ENCODE measurements at places on chromosomes 3 and 15.

GRCh38 chr15:46265664-46266347, 631.0 kb downstream of the SQOR start:
- DNase-seq: no peak

GRCh38 chr3:178406206-178406605, 130.0 kb upstream of the KCNMB2 start:
- no peak for DNase-seq

DNA sequence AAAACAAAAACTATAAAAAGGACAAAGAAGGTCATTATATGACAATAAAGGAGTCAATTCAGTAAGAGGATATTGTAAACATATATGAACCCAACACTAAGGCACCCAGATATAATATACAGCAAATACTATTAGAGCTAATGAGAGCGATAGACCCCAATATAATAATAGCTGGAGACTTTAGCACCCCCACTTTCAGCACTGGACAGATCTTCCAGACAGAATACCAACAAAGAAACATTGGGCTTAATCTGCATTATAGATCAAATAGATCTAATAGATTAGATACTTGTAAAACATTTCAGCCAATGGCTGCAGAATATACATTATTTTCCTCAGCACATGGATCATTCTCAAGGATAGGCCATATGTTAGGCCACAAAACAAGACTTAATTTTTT, 53.4 kb downstream of the NUDT16 start:
- no peak for DNase-seq

- DNase-seq: peak; percentile 75
Observed at GRCh38 chr3:161914703-161915417, 418.3 kb downstream of the OTOL1 start.

DNA sequence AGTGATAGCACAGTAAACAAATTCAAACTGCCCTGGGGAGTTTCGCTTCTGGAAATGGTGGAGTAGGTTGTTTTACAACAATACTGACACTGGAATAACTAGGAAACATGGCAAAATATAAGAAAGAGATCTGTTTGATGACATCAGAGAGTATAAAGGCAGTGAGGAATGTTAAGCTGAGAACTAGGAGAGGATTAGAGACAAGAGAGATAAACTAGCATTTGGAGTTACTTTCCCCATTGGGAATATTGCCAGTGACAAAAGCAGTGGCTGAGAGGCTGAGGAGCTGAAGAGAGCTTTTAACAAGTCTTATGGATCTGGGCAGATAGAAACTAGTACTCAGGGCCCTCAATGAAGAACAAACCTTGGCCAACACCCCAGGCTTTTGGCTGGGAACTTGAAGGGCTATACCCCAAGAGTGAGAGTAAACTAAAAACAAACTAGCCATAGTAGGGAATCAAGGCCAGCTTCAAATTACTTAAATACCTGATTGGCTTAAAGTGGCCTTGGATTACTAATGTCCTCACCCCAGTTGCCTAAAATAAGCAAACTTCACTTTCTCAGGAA, 280.4 kb downstream of the KLF13 start:
- no peak for DNase-seq

DNA sequence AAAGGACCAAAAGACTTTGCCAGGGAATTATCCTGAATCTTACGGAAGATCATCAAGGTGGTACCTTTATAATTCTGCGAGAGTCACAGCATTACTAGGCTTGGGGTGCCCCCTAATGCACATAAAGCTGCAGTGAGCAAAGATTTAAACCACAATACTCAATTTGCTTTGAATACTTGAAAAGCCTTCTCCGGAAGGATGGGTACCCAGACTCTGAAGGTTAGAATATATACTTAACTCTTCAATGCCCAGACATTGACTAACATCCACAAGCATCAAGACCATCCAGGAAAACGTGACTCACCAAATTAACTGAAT, 117.8 kb upstream of the KCNH8 start:
- no peak for DNase-seq

- no peak for DNase-seq
Observed at GRCh38 chr15:39585871-39586301, 5.0 kb downstream of the THBS1 start.

DNA sequence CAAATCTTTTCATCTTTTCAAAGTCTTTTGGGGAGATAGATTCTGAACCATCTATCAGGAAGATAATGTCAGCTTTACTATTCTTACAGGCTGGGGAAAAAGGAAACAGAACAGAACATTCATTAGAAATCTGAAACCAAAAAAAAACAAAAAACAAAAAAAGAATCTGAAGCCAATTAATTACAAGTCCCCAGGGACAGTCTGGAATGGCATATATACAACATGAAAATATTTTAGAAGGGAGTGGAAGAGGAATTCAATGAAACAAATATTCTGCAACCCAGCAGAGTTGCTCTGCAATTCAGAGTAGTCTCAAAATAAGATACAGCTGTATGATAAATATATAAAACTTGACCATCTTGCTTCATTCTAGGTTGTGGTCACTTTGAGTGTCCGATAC, 41.7 kb upstream of the CAPN7 start:
- DNase-seq: no peak

DNA sequence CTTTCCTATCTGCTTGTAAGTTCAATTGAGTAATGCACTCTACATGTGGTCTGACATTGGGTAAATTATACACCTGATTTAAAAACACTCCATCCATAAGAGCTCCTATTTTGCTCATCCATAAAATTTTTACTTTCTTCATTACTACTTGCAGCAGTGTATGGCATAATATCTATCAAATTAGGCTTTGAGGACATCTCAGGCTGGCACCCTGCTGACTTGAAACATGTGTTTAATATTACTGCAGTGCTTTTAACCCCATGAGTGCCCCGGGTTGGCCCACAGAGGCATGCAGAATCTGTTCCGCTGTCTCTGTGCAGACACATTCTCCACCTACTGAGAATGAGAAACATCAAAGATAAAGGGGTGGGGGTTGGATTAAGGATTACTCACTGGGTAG, 249.9 kb upstream of the DNAJC19 start:
- DNase-seq: no peak

DNA sequence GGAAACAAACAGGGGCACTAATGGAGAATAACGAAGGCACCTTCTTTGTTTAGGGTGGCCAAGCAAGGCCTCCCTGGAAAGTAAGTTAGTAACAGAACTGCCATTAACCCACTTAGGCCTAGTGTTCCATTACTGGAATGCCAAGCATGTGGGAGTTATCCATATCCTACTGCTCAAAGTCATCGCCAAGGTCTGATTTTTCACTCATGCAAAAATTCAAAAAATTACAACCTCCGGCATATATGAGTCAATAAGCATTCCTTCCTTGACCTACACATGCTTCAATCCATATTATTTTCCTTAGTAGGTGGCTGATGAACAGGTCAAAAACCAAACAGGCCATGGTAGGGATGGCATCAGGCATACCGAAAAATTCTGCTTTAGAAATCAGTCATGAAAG, 1097.2 kb downstream of the FHIT start:
- DNase-seq: no peak

GRCh38 chr15:31476866-31477265, 150.2 kb downstream of the KLF13 start:
- peak; percentile 34 for DNase-seq

- no peak for DNase-seq
Observed at GRCh38 chr3:178386401-178386800, 149.8 kb upstream of the KCNMB2 start.

- no peak for DNase-seq
Observed at GRCh38 chr3:9217784-9218513, 31.5 kb downstream of the SRGAP3 start.

- DNase-seq: peak; percentile 53
Observed at GRCh38 chr3:58383904-58384303, 49.7 kb downstream of the PDHB start.

DNA sequence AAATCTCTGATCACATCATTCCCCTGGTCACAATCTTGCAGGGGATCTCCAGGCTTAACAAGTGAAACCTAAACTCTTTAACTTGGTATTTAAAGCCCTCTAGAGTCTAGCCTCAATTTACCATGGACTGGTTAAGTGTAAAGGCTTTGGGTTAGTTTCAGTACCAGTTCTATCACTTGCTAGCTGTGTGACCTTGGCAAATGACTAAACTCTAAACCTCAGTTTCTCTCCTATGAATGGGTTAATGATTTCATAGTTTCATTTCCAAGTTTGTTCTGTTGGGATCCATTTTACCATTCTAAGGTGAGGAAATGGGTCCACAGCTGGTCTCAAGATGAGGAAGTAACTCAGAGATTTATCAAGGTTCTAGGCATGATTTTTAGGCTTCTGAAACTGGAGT, 38.8 kb upstream of the TIMP4 start:
- no peak for DNase-seq

GRCh38 chr3:42589382-42590109, 1.1 kb upstream of the SS18L2 start:
- DNase-seq: no peak

GRCh38 chr3:183272791-183273190, 19.7 kb downstream of the B3GNT5 start:
- DNase-seq: no peak

- no peak for DNase-seq
Observed at GRCh38 chr3:9108876-9109567, 140.4 kb downstream of the SRGAP3 start.

DNA sequence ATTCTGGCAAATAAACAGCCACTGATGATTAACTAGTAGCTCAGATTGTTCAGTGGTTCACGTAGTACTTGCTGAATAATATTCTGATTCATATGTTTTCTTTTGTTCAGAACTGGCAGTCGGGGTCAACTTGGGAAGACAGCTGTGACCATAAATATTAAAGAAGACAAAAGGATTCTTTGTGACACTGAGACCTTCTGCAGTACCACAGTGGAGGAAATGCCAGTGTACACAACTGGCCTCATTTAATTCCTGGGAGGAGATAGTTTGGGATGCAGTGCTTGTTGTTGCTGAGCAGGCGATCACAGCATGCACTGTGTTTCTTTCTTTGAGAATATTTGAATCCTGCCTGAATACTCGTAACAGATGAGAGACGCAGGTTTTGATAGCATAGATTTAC, 26.7 kb upstream of the MCF2L2 start:
- no peak for DNase-seq

- DNase-seq: no peak
Observed at GRCh38 chr3:7543294-7543880, 682.5 kb downstream of the GRM7 start.

- no peak for DNase-seq
Observed at GRCh38 chr3:176767385-176767784, 429.9 kb downstream of the TBL1XR1 start.

GRCh38 chr15:74535388-74536084, 5.5 kb upstream of the ARID3B start:
- DNase-seq: no peak

GRCh38 chr3:50608278-50608677, 3.3 kb downstream of the CISH start:
- DNase-seq: no peak

GRCh38 chr15:37652646-37653417, 281.6 kb upstream of the TMCO5A start:
- no peak for DNase-seq

GRCh38 chr3:174854987-174855386, 4.1 kb upstream of the NAALADL2 start:
- no peak for DNase-seq

- DNase-seq: no peak
Observed at GRCh38 chr3:134901461-134901860, 106.4 kb downstream of the EPHB1 start.

DNA sequence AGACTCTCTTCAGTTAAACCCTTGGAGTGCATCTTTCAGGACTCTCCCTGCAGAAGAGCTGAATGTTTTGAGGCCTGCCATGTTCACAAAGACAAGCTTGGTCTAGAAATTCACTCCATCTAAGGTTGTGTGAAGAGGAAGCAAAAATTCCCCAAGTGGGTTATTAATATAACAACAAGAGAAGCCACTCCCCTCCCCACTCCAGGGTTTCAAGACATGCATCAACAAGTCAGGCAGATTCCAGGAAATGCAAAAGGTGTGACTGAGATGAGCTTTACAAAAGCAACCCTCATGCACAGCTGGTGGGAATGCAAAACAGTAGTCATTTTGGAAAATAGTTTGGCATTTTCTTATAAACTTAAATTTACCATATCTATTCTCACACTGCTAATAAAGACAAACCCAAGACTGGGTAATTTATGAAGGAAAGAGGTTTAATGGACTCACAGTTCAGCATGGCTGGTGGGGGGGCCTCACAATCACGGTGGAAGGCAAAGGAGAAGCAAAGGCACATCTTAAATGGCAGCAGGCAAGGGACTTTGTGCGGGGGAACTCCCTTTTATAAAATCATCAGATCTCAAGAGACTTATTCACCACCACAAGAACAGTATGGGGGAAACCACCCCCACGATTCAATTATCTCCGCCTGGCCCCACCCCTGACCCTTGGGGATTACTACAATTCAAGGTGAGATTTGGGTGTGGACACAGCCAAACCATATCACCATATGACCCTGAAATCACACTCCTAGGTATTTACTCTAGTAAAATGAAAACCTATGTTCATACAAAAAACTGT, 31.3 kb downstream of the TARS3 start:
- DNase-seq: no peak

DNA sequence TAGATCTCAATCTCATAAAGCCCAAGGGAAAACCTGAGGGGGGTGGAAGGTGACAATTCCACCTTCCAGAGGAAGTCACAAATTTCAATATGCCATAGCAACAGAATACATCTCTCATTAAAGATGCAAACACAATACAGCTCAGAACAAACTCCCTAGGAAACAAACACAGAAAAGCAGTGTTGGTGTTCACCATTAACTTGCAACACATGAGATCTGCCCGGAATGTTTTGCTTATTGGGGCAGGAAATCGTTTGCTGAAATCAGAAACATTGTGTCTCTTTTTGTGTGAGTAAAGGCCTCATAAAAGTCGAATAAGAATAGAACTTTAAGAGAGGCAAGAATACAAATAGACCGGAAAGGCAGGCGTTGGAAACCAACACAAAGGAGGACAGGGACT, 5.8 kb upstream of the RYR3 start:
- DNase-seq: no peak

DNA sequence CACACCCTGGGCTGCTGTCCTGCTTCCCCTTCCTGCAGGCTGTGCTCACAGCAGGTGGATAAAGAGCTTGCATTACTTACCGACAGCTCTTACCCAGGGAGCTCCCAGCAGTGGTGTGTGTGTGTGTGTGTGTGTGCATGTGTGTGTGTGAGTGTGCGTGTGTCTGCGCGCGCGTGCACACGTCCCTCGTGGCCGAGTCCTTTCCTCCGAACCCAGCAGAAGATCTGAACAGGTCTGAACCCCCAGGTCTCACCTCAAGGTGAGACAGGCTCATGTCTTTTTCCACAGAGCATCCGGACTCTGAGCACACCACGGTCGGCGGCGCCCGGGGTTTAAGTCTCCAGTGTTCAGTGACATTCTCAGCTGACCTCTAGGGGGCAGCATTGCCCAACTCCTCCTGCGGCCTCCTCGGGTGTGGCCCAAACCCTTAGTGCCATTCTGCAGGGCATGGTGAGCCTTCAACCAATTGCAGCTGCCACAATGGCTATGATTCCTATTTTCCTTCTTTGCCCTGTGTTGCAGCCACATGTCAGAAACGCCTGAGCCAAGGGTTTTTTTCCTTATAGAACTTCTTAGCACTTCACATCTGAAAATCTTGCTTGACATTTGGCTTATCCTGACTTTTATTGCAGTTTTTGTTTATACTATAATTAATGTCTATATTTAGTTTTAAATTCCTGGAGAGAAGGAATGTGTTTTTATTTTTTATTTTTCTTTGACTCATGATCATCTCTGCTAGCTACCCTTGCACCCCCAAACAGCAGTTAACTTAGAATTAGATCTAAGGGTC, 64.1 kb upstream of the KLHL25 start:
- peak; percentile 73 for DNase-seq

Data from right forelimb (tissue), 1 donor.